ENCODE measurements at places on chromosomes 7 and 10.

DNA sequence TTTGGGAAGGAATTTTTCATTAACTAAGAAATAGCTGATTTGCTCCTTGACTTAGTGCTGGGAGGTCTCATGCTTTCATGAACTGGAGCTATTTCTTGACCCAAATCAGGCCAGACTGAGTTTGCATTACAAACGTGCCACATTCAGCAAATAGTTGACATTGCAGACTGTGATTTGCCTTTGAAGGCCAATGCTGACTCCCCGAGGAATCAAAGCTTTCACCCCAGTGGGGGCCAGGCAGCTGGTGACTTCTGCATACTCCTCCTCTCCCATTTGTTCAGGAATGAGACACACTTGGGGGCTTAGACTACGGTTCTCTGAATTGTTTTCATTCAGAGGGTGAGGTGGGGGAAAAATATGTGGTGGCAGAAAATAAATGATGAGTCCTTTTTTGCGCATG lies 111.0 kb upstream of the JAZF1 start:
- DNase-seq: no peak

- no peak for DNase-seq
These were observed 89.2 kb upstream of the MKLN1 start for GRCh38 chr7:131238347-131238931.

GRCh38 chr7:151459726-151460473 lies 20.0 kb upstream of the CRYGN start:
- DNase-seq: no peak

- DNase-seq: no peak
These were observed 105.3 kb downstream of the ADCY1 start for GRCh38 chr7:45679516-45679915.

DNA sequence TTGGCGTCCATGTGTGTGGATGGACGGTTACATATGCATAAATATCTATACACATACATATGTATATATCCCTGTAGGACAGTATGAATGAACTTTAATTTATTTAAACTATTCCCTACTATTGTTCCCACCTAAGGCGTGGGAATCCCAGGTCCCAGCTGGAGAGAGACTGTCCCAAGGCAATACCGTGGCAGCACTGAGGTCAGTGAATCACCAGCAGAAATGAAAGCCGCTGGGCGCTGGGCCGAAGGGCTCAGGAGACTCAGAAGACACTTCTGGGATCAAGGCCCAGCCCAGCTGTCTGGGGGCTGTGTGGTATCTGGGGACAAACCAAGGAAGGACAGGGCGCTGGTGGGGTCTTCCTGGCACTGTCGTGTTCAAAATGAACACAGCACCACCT lies 49.6 kb upstream of the MYL10 start:
- DNase-seq: no peak
